CD4-positive, alpha-beta T cell treated with Interleukin-6 for 4 hours (primary cell): ENCODE measurements at places on chromosomes 1 and 21.

DNA sequence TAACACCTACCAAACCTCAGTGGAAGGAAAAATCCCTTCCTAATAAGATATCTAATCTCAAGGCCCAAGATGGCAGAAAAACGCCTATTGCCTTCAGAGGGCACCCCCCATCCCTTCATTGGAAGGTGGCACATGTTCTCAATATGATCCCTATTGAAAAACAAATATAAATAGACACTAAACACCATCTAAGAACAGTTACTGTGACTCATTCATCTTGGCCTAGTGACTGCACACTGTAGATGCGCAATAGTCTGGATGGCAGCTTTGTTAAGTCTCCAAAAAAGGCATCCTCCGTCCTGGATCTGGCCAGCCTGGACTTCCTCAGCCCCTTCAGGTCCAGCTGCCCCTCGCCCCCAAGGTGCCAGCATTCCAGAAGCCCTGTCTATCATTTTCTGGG, 121.9 kb downstream of the CAPN8 start:
- no peak for DNase-seq

DNA sequence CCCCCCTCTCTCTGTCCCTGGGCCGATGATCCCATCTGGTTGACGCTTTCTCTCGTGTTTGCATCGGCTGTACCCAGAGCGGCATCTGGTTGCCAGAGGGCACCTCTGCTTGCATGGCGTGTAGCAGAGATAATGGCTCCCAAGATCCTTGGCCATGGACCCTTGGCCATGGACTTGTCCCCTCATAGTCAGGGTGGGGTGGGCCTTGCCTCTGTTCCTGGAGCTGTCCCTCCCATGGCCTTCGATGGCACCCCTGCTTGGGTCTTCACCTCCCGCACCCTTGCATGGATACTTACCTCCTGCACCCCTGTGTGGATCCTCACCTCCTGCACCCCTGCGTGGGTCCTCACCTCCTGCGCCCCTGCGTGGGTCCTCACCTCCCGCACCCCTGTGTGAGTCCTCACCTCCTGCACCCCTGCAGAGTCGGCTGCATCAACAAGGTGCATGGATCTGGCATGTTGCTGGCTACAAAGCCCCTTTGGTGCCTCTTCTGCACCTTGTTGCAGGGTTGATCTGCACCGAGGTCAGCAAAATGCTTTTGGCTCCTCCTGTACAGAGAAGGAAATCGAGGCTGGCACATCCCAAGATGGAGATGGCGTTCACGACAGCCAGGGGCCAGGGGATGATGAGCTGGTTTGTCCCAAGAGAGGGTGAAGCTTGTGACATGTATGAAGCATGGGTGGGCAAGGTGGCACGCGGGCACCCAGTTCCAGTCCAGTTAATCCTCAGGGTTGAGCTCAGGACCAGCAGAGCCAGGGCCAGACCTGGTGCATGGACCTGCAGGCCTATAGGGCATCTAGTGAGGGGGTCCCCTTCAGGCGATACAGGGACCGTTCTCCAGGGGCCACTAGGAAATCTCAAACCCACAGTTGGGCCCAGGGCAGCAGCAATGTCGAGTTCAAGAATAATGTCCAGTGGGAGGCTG, 46.1 kb upstream of the C1orf174 start:
- DNase-seq: no peak

- no peak for DNase-seq
These were observed 20.0 kb downstream of the PHLDA3 start for GRCh38 chr1:201448990-201449389.

GRCh38 chr1:26787706-26788514, at the start of gene PIGV:
TSS of gene PIGV (plus strand) at chr1:26787950. CDS start at chr1:26790816, 2,866 bp downstream.
- peak; percentile 90 for DNase-seq

- DNase-seq: no peak
These were observed 632.7 kb upstream of the NR5A2 start for GRCh38 chr1:199394856-199395255.

DNA sequence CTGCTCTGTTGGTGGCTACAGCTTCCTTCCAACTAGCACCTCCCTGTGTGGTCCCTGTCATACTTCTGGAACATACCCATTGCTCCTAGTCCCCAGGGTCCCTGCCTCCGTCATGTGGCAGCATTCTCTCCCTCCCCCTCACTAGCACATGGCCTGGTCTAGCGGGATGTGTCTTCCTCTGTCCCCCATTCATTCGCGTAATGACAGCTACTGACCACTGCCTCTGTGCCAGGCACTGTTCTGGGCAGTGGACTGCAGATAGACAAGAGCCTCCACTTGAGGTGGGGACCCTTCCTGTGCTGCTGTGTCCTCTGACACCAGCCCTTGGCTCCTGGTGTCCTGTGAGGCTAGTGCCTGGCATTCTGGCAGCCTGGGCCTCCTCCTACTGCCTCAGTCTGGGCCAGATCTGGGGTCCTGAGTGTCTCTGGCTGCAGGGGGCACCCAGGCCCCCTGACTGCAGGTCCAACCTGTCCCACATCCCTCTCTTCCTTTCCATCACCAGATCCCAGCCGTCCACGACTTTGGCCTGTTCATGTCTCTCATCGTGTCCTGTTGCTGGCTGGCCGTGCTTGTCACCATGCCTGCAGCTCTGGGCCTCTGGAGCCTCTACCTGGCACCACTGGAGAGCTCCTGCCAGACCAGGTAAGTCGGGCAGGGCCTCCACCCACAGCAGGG, 38.1 kb downstream of the DISP3 start:
- no peak for DNase-seq

GRCh38 chr1:34147301-34147700, 17.7 kb downstream of the CSMD2 start:
- no peak for DNase-seq

- no peak for DNase-seq
These were observed 1.4 kb upstream of the USP1 start for GRCh38 chr1:62435231-62436038.

- DNase-seq: no peak
These were observed 340.0 kb upstream of the DPYD start for GRCh38 chr1:98260839-98261238.

GRCh38 chr1:246785494-246786111, 61.4 kb downstream of the SCCPDH start:
- DNase-seq: peak; percentile 15

GRCh38 chr1:17119076-17119772, at the start of gene PADI2:
TSS of gene PADI2 (minus strand) at chr1:17119451. CDS start at chr1:17119371, 80 bp downstream.
- DNase-seq: peak; percentile 66

DNA sequence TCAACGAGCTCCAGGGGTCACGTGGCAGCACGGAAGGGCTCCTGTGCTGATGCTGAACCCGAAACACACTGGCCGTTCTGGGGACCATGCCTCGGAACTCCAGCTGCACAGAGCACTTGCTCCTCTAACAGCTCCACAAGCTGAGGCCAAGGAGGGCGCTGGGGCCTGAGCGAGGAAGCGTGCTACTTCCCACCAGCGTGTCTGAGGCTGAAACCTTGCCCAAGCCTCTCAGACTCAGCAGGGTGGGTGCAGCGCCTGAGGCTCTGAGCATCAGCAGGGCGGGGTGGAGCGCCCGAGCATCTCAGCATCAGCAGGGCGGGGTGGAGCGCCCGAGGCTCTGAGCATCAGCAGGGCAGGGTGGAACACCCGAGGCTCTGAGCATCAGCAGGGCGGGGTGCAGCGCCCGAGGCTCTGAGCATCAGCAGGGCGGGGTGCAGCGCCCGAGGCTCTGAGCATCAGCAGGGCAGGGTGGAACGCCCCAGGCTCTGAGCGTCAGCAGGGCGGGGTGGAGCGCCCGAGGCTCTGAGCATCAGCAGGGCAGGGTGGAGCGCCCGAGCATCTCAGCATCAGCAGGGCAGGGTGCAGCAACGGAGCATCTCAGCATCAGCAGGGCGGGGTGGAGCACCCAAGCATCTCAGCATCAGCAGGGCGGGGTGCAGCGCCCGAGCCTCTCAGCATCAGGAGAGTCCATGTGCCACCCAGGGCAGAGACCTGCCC, 9.6 kb downstream of the WRAP73 start:
- no peak for DNase-seq

DNA sequence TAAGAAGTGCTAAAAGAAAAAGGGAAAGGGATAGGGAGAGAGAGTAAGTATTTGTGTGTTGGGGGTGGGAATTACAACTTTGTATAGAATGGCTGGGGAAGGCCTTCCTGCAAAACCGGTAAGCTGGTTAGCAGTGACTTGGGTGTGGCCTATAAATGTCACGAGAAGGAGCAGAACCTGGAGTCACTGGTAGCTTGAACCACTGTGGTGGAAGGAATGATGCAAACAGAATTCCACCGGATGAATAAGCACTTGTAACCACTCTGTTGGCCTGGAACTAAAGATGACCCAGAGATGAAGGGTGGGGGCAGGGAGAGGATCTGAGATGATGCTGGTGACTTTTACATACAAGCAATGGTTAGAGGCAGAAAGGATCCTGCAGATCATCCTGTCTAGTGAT, 8.9 kb downstream of the XKR8 start:
- DNase-seq: no peak

DNA sequence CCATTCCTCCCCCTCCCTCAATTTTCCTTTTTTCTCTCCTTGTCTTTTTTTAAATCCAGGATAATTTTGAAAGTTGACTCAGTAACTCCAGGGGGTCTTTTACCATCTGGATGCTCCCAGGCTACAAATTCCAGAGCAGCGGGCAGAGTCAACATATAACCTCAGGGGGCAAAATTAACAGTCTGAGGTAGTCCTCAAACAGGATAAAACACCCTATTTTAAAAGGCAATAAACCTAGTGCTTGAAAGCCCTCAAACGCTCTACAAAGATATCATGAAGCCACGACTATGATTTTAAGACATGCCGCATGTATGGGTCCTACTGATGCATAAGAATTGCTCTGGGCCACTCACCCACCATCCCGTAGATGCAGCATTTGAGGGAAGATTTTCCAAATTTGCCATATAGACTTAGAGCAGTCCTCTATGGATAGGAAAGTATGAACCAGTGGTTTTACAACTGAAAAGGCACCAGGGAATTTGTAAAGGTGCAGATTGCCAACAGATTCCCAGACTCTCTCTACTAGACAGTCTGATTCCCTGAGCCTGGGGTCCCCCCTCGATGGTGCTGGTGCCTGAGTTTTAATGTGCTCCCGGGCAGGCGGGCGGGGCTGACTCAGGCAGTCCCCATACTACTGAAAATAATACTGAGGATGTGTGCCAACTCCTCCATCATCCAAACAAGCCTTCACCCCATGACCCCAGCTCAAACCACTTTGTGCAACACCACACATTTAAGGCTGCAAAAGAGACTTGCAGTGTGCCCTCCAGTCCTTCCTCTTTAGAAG, 37.2 kb downstream of the PTPN14 start:
- no peak for DNase-seq

- peak; percentile 21 for DNase-seq
These were observed 5.4 kb downstream of the PSEN2 start for GRCh38 chr1:226875641-226876295.

DNA sequence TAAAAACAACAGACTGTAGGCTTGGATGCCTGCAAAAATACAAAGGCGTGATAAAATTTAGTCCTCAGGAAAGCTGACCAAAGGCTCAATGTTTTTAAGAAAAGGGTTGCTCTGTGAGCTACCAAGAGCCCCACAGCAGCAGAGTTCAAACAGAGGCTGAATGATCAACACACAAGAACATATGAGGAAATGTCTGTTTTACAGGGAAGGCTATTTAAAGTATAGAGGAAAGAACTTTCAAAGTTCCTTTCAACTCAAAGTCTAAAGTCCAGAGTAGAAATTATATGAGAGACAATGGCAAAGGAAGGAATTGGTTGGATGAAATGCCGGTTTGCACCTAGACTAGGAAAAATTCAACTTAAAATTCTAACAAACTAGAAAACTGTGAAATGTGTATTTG, 8.6 kb downstream of the CLSTN1 start:
- DNase-seq: no peak

DNA sequence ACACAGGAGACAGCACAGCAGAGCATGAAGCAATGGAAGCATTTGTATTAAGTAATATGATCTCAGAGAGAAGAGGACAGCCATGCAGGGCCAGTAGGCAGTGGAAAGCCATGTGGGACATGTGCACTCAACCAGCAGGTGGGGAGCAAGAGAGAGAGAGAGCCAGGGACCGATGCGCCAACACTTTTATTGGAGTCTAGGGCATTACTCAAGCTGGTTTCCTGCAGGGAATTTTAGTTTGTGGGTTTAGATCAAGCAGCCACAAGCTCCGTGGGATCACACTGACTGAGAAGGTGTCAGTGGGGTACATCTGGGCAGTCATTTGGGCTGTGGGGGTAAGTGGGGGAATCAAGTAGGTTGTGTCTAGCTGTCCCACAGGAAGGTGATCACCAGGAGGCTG, 137.1 kb downstream of the PCBP3 start:
- DNase-seq: no peak

GRCh38 chr21:25281134-25281533, 326.1 kb downstream of the MRPL39 start:
- DNase-seq: no peak

- DNase-seq: peak; percentile 27
These were observed 6.3 kb upstream of the IL20 start for GRCh38 chr1:206859082-206859521.

GRCh38 chr1:203636291-203636690, 9.7 kb downstream of the ATP2B4 start:
- DNase-seq: no peak

- DNase-seq: no peak
These were observed 3.3 kb upstream of the FMO4 start for GRCh38 chr1:171310661-171311087.

- no peak for DNase-seq
These were observed 11.7 kb downstream of the SYDE2 start for GRCh38 chr1:85189120-85189519.

GRCh38 chr1:161885003-161885402, 118.9 kb downstream of the ATF6 start:
- DNase-seq: no peak

- no peak for DNase-seq
These were observed 8.6 kb downstream of the TMEM81 start for GRCh38 chr1:205075642-205076155.

DNA sequence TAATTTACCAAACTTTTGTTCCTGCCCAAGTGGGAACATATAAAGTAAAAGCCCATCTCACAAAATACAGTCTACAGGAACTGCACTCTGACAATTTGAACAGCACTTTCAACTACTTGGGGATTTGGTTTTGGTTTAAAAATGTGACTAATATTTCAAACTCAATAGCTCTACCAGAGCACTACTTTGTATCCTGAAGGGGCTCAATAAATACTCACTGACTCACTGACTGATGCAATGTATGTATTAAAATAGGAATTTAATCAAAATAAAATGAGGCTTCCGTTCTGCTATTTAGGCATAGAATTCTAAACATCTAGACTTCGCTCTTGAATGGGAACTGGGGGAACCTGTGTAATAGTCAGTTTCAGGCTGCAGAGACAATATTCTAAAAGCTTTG, 21.9 kb downstream of the EFCAB14 start:
- DNase-seq: no peak

- no peak for DNase-seq
These were observed 36.3 kb downstream of the ARID4B start for GRCh38 chr1:235291599-235292091.

DNA sequence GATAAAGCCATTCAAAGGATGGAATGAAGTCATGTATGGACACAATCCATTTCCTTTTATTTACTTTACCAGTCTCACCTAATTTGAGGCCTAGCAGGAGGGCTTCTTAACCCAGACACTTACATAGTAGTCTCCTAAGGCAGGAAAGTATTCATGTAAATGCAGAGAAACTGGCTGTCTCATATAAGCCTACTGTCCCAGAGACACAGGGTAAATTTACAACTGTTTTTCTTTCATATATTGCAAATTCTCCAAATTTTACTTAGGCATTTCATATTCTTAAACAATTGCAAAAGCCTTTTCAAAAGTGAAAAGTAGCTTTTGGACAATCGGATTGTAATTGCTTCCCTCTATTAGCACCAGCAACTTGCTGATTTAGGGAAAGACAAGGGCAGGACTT, 29.9 kb downstream of the SPAG17 start:
- no peak for DNase-seq

GRCh38 chr1:222339376-222339947, 208.4 kb downstream of the HHIPL2 start:
- no peak for DNase-seq
